LNCaP clone FGC (cell line): ENCODE measurements at places on chromosomes 11 and 22.

- DNase-seq: no peak
These were observed 20.5 kb downstream of the TST start for GRCh38 chr22:36998620-36999351.

- no peak for DNase-seq
These were observed 1.5 kb downstream of the MIEF1 start for GRCh38 chr22:39503630-39504029.

GRCh38 chr22:25346859-25347751 is 127.7 kb downstream of the CRYBB2 start:
- no peak for DNase-seq

- no peak for DNase-seq
These were observed 10.6 kb downstream of the PRODH start for GRCh38 chr22:18925368-18926064.

DNA sequence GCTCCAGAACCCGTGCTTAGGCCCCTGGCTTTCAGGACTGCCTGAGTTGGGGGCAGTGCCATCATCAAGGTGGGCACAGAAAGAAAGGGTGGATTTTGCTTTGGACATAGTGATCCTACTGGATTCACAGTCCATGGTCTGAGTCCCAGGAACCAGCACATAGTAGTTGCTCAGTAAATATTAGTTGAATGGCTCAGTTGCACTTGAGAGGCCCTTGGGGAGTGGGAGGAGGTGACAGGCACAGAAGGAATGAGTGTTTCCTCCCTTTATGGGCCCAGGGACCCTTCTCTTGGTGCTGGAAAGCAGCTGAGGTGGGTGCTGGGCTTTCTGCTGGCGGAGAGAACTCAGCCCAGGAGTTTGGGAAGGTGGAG is 16.6 kb downstream of the ARHGEF17 start:
- DNase-seq: no peak

GRCh38 chr11:58061813-58062212 is 31.1 kb downstream of the OR6Q1 start:
- no peak for DNase-seq

DNA sequence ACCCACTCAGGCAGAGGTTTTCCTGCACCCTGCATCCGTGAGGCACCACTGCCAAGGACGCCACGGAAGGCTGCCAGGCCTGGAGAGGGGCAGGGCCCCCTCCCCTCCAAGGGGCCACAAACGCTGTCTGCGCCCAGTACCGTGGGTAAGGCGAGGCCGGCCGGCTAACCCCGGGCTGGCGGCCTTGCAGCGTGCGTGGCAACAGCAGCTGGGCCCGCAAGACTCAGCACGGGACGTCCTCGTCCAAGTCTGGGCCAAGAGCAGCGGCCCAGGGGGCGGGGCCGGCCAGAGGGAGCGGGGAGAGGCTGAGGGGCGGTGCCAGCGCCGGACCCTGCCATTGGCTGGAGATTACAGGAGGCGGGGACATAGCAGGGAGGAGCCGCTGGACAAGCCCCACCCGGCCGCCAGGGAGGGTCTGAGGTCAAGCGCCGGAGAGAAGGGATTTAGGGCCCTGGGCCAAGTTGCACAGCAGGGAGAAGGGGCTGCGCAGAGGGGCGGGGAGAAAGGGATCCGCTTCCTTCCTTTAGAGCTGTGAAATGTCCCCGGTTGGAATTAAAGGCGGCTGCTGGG is 16.0 kb downstream of the SLC43A1 start:
- DNase-seq: peak; percentile 88

DNA sequence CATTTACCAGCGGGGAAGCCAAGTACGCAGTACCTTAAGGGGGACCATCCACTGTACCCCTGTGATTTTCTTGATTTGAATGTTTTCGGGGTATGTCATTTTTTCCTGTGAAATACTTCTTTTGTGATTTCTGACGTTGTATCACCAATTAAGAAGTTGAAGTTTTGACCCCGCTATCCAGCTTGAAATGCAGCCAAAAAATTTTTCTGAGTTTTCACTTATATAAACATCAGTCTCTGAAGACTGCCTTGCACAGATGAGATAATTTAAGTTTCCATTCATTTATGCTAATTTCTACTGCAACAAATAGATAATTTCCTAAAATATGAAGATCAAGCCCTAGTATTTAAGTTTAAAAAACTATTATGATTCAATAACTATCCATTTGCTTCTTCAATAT is 20.0 kb downstream of the CTSC start:
- DNase-seq: no peak

GRCh38 chr11:119148720-119149017 is 183 bp upstream of the ABCG4 start:
- no peak for DNase-seq

DNA sequence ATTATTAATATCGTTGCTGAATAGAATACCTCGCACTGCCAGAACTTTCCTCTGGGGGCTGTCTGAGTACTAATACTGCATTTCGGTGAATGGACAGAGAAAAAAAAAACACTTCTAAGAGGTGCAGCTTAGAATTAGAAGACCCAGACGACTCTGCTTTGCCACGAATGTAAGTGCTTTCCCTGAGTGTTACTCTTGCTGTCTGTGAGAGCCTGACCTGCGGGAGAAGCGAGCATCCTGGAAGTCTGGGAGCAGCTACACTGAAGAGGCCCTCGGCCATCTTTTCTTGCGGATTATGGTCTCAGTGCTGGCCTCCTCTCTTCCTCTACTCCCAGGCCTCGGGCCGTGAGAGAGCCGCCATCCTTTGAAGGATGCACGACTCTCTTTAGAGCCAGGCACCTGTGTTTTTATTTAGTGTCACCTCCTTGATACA is 94.9 kb downstream of the SCN3B start:
- DNase-seq: no peak

GRCh38 chr11:57424792-57425564 is 1.9 kb downstream of the SLC43A3 start:
- DNase-seq: no peak

DNA sequence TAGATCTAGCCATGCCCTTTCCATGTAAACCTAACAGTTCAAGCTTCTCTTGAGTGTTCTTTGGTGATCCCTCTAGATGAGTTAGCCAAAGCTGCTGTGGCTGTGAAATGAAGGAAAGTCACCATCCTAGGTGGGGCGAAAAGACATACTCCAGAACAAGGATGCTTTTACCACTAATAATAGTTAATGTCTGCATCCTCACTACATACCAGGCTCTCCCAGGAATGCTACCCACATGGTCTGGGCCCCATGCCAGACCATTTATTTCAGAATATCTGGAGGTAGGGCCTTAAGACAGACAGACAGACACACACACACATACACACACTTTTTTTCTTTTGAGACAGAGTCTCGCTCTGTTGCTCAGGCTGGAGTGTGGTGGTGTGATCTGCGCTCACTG is 14.7 kb downstream of the ABTB2 start:
- no peak for DNase-seq

GRCh38 chr11:2898366-2899079 is 12.9 kb upstream of the CDKN1C start:
- no peak for DNase-seq

- DNase-seq: no peak
These were observed 712 bp downstream of the HSPB2 start for GRCh38 chr11:111913031-111913861.

DNA sequence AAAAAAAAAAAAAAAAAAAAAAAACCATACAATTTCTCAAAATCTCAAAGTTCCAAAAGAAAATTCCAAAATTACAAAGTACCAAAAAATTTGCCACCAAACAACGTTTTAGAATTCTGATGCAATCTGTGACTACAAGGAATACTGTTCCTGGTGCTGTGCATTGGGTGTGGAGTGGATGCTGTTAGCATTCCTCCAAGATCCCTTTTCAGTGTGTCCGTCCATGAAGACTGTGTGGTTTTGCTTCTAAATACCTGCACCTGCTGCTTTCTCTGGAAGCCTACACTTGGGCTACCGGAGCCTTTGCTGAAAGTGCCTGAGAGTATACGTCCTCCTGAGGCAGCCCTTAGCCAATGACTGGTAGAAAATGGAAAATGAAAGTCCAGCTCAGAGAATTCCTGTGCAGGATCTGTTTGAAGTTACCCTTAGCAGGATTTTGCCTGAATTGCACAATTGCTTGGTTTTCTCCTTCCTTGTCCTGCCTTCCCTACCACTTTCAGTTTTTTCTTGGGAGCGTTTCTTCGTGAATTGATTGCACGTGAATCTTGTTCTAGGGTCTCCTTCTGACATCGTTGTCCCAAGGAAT is 140.8 kb downstream of the TRPC6 start:
- no peak for DNase-seq

GRCh38 chr22:38505541-38506117 is 482 bp downstream of the DDX17 start:
- no peak for DNase-seq

DNA sequence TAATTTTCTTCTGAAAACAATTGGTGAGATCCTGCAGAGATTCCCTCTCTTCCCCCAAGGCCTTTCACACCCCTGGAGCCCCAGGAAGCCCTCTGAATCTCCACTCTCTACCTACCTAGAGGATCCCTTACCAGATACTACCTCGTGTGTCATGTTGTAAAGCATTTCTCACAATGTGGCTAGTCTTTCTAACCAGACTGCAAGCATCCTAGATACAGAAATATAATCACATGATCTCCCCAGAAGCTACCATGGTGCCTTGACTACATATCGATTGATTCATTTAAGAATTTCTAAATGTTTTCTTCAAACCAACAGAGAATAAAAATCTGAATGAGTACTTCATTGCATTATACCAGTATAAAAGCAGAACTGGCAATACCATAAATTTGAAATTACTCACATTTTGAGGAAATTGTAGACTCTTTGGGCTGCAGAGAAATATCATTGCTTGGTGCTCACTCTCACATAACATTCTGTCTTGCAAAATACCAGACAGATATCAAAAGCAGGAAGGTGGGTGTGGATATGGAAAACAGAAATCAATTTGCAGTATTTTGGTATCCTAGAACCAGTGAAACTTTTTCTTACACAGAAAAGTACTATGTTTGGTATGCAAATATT is 113.5 kb downstream of the MAML2 start:
- no peak for DNase-seq

- no peak for DNase-seq
These were observed 10.5 kb upstream of the C11orf24 start for GRCh38 chr11:68282141-68282860.

DNA sequence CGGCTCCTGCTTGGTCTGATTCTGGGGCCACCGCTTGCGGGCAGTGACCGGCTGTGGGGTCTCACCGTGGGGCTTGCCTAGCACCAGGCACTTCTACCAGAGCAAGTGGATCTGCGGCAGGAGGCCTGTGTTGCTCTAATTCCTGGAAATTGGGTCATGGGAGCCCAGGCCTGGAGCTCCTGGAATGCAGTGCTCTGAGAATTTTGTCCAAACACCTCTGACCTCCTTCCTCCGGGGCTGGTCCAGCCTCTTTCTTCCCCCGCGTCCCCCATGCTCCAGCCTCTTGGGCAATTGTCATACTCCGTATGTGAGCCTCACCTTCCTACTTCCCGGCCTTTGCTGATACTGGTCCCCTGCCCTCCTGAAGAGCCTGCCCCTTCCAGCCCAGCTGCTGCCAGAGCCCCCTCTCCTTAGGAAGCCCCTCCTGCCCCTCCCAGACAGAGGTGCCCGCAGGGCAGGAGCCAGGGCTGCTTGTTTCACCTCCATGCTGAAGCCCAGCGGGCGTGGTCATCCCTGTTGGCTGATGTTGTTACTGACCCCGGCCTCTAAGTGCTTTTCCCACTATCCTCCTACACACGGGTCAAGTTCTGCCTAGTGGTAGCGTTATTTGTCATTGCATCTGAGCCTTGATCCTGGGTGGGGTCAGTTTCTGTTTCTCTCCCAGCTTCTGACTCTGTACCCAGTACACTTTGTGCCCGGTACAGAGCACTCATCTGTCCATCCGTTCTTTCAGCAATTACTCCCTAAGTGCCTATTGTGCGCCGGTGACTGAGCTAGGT is 9.6 kb downstream of the MGAT3 start:
- no peak for DNase-seq

GRCh38 chr11:15668718-15669117 is 554.0 kb downstream of the INSC start:
- DNase-seq: peak; percentile 73

- DNase-seq: no peak
These were observed 9.8 kb downstream of the MS4A6E start for GRCh38 chr11:60336767-60337391.

- no peak for DNase-seq
These were observed 98.6 kb downstream of the FEZ1 start for GRCh38 chr11:125397421-125397820.

GRCh38 chr11:15159085-15159484 is 44.4 kb downstream of the INSC start:
- no peak for DNase-seq

DNA sequence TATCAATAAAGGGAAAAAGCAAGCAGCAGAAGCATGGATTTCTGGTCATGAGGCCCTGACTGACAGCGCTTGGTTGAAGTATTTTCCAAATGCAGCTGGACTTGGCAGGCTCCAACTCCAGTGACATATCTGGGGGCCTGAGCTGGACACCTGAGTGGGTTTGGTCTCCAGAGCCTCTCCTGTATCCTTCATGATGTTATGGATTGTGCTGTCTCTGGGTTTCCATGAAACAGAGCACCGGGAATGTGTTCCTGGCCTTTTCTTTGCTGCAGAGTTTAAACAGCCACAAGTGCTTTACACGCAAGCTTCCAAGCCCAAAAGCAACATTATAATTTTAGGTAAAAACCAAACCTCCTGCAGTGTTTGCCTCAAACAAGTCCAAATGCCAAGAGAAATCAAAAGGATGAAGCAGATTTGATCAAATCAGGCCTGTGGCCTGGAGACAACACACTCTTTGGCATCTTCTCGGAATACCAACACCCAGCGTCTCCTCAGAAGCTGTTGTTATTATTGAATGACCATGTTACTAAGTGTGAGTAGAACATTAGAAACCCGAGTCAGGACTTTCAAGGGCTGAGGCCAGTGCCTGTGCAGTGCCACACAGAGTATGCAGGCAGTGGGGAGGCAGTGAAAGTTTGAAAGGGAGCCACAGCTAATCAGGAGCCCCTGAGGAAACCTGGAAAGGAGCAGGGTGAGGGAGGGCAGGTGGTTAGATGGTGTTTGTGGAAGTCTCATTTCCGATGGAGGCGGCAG is 42.0 kb downstream of the ME3 start:
- DNase-seq: no peak

GRCh38 chr11:55994525-55994924 is at the start of gene OR5F1:
Gene OR5F1 (minus strand): TSS chr11:55994625. CDS start chr11:55994625, 0 bp downstream.
- DNase-seq: no peak

- no peak for DNase-seq
These were observed 197.6 kb upstream of the SYN3 start for GRCh38 chr22:33255791-33256190.

DNA sequence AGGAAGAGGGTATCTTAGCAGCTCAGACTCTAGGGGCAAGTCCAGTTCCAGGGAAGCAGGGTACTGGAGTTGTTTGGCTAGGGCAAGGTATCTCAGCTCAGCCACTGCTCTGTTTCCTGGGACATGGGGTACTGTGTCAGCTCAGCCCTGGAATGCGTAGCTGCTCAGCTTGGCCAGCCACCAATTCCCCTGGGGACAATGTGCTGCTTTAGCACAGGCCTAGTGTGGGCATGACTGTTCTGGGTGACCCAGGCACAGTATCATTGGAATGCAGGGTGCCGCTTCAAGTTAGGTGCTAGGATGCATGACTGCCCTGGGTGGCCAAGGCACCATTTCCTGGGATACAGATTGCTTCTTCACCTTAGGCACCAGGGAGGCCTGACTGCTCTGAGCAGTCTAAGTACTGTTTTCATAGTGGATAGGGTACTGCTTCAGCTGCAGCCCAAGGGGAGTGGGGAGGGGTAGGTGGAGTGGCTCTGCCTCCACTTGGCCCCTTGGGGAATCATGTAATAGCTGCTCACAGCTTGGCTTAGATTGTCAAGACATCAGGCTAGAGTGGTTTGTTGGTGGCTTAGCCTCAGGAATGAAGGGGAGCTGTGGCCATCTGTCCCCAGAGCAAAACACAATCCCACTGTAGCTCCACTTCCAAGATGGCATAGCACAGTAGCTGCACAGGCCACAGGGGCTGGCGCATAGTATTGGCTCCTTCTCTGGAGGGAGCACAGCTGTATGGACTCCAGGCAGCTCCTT is 36.0 kb downstream of the MADD start:
- no peak for DNase-seq
